Hematopoietic multipotent progenitor cell treated with erythropoietin and hydrocortisone succinate and interleukin-3 and kit ligand, for 15 days (in vitro differentiated cells): ENCODE measurements at places on chromosomes 2 and 18.

DNA sequence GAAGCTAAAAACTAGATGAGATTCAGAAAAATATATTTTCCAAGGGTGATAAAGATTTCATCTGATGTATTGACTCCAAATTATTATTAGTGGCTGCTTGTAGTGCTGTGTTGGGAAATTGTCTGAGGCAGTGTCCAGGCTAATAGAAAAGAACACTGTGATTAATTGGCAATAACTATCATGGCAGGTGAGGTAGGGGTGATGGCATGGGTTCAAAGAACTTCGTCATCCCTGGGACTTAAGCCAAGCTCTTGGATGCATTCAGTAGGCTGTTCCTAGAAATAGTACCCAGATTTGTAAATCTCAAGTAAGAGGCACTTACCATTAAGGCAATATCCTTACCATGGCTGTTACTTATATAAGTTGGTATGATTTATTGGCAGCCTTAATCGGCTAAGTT is 13.2 kb upstream of the RAPGEF4 start:
- DNase-seq, result no peak

GRCh38 chr2:64092502-64092901 is 51.7 kb downstream of the PELI1 start:
- DNase-seq, result no peak

GRCh38 chr2:75752828-75753227 is 42.1 kb upstream of the GCFC2 start:
- no peak for DNase-seq

GRCh38 chr2:188811522-188811921 is 162.7 kb upstream of the COL3A1 start:
- DNase-seq, result no peak

DNA sequence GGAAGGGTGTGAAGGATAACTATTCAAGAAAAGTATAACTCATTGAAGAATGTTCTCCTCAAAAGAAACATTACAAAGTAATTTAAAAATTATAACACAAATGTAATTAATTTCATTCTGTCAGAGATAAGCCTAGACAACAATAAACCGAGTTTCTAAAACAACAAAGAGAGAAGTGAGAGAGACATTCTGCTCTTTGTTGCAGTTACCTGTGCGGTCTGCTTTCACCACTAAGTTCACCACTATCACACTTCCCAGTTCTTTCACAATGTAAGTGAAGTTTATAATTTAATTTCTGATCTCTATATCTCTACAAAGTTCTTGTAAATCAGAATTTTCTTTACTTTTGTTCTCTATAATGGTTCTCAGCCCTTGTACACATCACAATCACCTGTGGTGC is 76.3 kb upstream of the FRZB start:
- DNase-seq, result no peak

- no peak for DNase-seq
These were observed 2.9 kb upstream of the GAL3ST2 start for GRCh38 chr2:241773511-241774418.

DNA sequence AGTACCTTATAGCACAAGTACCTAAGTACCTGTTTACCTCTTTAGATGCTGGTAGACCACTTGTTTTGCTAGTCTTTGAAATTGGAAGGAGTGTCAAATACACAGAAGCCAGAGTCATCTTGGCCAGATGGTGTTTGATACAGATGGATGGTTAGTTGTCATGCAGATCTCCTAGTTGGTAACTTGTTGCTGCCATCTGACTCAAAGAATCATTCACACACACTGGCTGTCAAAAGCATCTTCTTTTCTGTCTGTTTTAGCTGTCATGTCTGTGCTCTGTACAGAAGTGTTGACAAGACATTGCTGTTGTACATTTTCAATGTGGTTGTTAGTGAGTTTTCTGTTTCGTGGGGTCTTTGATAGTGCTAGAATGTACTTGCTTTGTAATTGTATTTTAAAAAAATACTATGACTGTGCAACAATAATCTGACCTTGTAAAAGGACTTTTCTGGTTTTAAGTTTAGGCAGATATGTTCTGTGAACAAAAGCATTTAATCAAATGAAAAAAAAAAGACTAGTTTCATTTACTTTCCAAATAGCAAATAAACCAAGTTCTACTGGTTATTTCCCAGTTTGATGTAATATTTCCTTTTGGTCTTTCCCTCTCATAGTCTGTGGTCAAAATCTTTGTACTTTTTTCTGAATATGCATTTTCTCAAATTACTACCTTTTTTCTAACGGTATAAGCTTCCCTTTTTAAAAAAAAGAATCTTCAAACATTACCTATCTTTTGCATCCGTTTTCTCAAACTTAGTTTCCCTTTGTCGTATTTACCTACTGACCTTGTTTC is 39.9 kb downstream of the TANK start:
- DNase-seq, result peak; percentile 15

GRCh38 chr18:30248056-30248455 is 794.5 kb downstream of the DSC3 start:
- DNase-seq, result no peak

DNA sequence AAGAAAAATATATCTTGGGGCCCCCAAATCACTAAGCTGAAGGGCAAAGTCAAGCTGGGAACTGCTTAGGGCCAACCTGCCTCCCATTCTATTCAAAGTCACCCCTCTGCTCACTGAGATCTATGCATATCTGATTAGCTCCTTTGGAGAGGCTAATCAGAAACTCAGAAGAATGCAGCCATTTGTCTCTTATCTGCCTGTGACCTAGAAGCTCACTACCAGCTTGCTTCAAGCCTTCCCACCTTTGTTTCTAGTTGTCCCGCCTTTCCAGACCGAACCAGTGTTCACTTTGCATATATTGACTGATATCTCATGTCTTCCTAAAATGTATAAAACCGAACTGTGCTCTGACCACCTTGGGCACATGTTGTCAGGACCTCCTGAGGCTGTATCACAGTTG is 479.4 kb downstream of the METTL4 start:
- no peak for DNase-seq

DNA sequence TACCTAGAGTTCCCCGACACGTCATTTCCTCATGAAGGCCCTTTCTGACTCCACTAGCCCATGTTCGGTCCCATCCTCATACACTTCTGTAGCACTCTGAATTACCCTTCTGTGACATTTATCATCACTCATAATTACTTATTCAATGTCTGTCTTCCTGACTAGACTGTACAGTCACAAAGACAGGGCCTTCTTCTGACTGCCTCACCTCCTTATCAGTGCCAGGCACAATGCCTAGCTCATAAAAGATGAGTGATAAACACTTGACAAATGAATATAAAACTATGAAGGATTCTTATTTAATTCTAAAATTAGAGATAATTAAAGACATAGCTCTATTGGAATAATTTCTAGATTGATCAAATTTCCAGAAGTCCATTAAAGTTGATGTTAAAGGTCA is 1.4 kb upstream of the UBXN4 start:
- DNase-seq, result no peak

DNA sequence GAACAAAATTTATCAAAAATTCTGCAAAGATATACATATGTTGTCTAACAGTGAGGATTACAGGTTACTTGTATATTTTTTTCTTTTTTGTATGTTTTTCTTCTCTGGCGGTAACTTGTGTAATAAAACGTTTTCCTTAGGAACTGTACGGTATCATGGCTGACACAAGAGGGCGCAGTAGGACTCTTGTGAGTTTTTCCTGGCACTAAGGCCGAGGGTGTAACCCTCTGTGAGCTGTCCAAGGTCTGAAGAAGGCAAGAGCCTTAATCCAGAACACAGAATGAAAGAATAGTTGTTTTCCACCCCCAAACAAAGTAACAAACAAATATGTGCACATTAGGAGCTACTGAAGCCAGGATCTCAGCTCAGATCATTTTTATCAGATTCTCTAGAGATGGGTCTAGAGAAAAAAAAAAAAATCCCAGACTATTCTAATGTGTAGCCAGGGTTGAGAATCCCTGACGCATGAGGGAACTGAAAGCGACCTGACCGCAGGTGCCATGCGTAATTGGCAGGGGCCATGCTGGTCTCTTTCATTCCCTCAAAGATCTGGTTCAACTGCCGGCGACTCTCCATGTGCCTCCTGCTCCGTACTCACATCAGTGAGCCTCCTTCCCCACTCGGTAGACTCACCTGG is 27.0 kb downstream of the TMEM200C start:
- DNase-seq, result peak; percentile 25

- no peak for DNase-seq
These were observed 4.7 kb downstream of the ACP1 start for GRCh38 chr2:269356-270030.

DNA sequence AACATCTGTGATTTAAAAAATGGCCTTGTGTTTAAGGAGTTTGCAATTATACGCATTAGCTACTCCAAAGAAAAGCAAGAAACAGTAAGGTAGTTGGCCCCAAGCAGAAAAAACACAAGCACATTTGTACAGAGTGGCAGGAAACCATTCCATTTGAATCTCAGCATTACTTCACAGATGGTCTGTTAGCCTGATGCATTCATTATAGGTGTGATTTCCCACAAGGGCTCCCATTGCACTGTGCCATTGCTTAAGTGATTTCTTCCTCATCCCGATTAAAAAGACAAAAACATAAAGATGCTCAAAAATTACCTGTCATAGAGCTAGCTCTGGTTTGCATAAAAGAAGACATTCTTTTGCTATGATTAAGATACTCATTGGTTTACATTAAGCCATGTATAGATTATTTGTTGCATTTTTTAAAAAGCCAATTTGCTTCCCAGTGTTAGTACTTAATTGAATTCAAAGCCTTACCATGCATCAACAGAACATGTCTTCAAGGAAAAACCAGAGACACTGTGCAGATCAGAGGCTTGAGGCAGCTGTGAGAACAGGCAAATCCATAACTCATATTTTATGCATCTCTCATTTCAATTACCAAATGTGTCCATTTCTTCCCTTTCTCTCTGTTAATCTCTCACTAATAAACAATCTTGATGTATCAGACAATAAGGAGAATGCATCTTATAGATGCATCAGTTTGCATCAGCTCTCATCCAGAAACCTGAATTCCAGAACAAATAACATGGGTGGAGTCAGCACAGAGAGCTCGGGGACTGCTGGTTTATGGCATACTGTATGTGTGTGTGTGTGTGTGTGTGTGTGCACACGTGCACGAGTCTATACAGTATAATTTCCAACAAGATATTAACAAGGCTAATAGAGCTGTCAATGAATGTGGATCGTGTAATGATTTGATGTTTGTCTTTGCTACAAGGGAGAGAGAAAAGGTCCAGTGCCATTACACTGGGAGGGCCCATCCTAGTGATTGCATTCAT is 558.6 kb upstream of the HS6ST1 start:
- no peak for DNase-seq

DNA sequence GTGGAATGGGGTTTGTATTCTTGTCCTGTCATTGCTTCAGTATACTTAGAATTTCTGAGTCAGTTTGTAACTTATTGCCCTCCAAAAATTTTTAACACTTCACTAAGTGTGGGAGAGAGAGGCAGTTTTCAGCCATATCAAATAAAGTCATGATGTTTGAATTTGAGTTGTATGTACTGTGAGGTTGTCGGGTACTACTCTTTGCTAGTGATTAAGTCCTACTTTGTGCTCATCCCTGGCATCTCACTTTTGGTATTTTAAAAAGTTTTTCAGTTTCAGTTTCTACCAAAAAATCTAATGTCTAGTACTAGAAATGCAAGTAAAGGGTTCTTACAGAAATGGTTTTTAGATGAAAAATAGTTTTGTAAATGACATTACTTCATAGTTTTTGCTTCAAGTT is 40.7 kb downstream of the EIF5B start:
- no peak for DNase-seq

DNA sequence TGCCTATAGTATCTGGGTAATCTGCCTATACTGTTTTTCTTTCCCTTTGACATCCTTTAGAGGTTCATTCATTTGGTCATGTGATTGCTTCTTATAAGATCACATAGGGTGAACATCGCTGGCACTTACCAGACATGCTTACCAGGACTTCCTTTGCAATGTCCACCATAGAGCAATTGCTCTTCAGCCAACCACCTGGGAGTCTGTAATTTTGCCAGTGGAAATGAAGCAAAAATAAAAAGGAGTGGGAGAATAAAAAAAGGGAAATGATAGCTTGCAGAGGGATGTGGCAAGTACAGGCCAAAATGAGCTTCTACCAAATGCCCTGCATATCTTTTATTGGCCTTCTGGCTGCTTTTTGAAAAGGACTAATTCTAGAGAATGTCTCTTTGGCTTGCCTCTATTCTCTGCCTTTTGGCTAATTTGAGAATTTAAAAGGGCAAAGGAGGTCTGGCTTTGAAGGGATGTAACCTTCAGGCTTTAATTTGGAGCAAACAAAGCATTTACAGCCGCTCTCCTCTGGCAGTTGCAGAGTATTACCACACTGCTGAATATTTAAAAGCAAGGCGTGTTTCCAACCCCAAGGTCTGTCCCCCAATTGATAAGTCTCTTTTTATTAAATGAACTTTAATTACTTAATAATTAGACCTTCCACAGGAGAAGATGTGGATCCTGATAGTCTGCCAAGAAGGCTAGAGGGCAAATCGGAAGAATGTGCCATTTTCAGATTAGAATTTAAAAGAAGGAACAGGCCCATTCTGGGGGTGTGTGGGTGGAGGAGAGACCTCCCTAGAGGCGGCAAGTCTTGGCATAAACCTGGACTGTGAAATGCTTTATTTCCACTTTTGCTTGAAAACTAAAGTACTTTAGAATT is 557.9 kb downstream of the DCC start:
- no peak for DNase-seq

- no peak for DNase-seq
These were observed 37.0 kb upstream of the SLC30A6 start for GRCh38 chr2:32128636-32129035.

DNA sequence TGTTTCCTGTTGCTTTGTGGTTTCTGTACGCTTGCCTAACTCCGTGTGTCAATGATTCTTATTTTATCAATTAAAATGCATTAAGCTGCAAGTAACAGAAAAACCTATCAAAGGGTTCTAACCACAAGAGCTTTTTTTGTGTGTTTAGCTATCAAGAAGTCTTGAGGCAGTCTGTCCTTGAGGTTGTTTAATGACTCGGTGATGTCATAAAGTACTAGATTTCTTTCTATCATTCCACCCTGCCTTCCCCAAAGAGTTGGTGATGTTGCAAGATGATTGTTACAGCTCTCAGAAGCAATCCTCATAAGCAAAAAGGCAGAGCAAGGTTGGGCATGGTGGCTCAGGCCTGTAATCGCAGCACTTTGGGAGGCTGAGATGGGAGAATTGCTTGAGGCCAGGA is 51.9 kb upstream of the SPTBN1 start:
- no peak for DNase-seq

GRCh38 chr18:39724652-39725051 is 2159.1 kb upstream of the CELF4 start:
- DNase-seq, result no peak

DNA sequence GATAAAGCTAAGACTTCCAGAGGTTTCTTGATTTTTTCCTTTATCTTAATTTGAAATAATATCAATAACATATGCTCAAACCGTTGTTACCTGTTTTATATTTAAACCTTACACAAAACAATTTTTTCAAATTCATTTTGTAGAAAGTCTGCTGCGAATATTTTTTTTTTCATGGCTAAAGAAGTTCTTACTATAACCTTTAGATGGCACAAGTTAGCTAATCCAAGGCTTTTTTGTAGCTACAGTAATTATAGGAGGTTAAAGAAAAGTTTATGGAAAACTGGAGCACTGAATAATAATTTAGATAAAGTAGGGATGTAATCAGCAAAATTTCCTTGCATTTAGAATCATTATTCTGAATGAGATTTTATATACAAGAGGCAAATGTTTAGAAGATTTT is 78.0 kb upstream of the PNPT1 start:
- no peak for DNase-seq

GRCh38 chr2:172996387-172996961 is 79.2 kb upstream of the MAP3K20 start:
- DNase-seq, result no peak
